B cell (primary cell): ENCODE measurements at places on chromosomes 5 and 9. TPM values are rescaled to one million over a fixed set of nuclear protein-coding genes. Genes with fewer than 3 reads are reported as not detected.

The SH3PXD2B gene
- not detected in 2 replicates for total RNA-seq

The MARVELD2 gene
- total RNA-seq, result 0.94 and 1.7 TPM in 2 replicates

The LRRC19 gene
- not detected in 2 replicates for total RNA-seq

The MYMK gene
- not detected in 2 replicates for total RNA-seq

The PBX3 gene
- total RNA-seq, result 39.0 and 48.5 TPM in 2 replicates

The PFN3 gene
- total RNA-seq, result not detected in 2 replicates
